Tibial artery (tissue), 4 donors: ENCODE measurements at places on chromosomes 1 and 21.

DNA sequence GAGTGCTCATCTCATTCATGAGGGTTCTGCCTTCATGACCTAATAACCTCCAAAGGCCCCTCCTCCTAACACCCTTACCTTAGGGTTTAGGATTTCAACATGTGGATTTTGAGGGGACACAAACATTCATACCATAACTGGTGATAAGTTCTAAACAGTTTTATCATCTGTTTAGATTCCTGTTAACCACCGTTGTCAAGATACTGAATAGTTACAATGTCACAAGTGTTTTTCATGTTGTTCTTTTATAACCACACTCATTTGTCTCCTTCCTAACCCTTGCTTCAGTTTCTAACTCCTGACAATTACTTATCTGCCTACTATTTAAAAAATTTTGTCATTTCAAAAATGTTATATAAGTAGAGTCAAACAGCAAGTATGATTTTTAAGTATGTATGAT, 86.0 kb downstream of the NCAM2 start:
- no peaks in the 10 kb centered on the region for H3K4me1 ChIP-seq
- H3K4me3 ChIP-seq = no peak overlapping the region
- no peaks in the 10 kb centered on the region for H3K27me3 ChIP-seq

DNA sequence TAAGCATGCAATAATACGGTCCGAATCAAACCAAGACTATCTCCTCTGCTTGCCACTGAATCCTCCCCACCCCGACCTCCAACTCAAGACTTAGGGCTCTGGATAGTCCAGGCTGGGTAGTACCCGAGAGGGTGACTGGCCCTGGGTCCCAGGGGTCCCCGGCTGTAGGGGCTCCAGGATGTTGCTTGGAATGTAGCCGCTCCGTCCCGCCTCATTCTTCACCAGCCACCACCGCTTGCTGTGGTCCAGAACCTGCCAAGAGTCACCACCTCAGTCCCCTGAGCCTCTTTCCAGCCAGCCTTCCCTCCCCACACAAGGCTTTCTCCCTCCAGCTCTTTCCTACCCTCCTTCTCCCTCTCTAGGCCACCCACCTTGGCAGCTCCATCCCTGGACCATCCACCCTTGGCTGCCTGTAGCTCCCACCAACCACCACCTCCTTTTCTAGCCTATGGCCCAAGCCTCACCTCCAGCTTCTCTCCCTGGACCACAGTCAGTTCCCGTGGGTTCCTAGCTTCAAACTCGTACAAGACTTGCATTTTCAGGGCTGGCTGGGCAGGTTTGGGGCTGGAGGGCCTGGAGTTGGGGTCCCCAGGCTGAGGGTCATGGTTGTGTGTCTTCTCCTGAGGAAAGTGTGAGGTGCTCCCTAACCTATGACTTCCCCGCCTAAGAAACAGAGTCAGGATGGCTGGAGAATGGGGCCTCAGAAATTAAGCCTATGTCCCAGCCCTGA, 10.9 kb upstream of the GSTM3 start:
- no peaks in the 10 kb centered on the region for H3K4me1 ChIP-seq
- DNase-seq = no peak
- H3K36me3 ChIP-seq = no peaks in the 10 kb centered on the region
- no peak overlapping the region for H3K27ac ChIP-seq

- no peak for DNase-seq
- no peaks in the 10 kb centered on the region for H3K4me1 ChIP-seq
- no peak overlapping the region for H3K4me3 ChIP-seq
- H3K27ac ChIP-seq = no peak overlapping the region
Observed at GRCh38 chr1:145796753-145797152, 27.1 kb downstream of the RNF115 start.

DNA sequence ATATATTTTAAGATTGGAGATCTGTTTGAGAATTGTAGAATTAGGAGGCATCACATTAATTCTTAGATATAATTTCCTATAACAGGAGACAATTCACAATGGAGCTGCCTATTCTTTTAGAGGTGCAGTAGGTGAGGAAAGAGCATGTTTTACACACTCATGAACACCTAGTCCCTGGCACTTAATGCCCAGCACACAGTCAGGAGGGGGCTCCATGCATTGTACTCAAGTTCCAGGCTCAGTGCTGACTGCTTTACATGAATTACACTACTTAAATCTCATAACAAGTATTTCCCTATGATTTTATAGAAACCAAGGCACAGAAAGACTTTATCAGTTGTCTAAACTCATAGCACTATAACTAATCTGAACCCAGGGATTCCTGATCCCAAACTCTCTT, 360 bp upstream of the GBP3 start:
- peak overlapping the region; percentile 72 for H3K27ac ChIP-seq
- H3K36me3 ChIP-seq = peaks cover 8% of the 10 kb centered on the region
- peaks cover 9% of the 10 kb centered on the region for H3K4me1 ChIP-seq
- DNase-seq = no peak

DNA sequence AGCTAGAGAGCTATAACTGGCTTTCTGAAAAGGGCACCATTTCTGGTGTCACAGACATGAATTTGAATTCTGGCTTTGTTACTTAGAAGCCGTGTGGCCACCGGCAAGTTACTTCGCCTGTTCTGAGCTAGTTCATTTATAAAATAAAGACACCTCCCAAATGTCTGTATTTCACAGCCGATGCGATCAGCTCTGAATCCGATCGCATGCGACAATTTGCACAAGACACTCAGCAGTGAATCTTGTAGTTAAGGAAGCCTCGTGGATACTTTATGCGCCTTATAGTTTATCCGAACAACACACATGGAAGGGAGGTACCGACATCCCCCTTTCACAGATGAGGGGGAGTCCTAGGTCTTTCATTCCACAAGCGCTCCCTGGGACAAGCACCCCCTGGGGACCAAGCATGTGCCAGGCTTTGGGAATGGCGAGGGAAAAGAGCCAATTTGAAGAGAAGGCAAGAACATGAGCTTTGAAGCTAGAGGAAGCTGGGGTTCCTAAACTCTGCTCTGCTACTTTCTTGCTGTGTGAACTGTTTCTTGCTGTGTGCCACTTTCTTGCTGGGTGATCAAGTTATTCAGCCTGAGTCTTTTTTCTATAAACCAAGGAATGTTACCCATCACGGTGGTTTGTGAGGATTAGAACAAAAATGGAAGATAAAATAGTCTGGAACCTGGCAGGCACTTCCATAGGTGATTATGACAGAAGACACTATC, 3.9 kb downstream of the ID3 start:
- peak; percentile 59 for DNase-seq
- H3K36me3 ChIP-seq = peaks cover 25% of the 10 kb centered on the region
- peak overlapping the region; percentile 94 for H3K27ac ChIP-seq
- peaks cover 16% of the 10 kb centered on the region for H3K4me1 ChIP-seq

DNA sequence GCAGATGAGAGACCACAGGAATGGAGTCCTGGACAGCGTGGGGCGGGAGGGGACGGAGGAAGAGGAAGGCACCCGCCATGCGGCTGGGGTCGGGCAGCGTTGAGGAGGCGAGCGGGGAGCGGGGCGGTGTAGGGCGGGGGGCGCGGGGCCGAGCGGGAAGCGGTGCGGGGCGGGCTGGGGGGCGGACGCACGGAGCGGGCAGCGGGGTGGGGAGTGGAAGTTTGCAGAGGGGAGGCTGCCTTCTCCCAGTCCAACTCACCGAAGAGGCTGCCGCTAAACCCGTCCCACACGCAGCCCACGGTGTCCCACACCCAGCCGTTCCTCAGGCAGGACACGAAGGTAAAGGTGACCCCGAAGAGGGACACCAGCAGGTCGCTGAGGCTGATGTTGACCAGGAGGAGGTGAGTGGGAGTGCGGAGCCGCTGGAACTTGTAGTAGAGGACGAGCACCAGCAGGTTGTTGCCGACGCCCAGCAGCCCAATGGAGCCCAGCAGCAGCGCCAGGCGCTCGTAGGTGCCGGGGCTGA, 483 bp downstream of the CHML start:
- no peaks in the 10 kb centered on the region for H3K27me3 ChIP-seq
- peak; percentile 67 for DNase-seq
- peak overlapping the region; percentile 95 for H3K4me3 ChIP-seq
- peak overlapping the region; percentile 87 for H3K27ac ChIP-seq
- H3K4me1 ChIP-seq = no peaks in the 10 kb centered on the region

GRCh38 chr21:45012662-45013259, 61.6 kb upstream of the ADARB1 start:
- H3K27me3 ChIP-seq = no peaks in the 10 kb centered on the region
- H3K4me3 ChIP-seq = no peak overlapping the region
- H3K27ac ChIP-seq = peak overlapping the region; percentile 99
- H3K4me1 ChIP-seq = peaks cover 62% of the 10 kb centered on the region
- DNase-seq = no peak
- H3K36me3 ChIP-seq = no peaks in the 10 kb centered on the region

DNA sequence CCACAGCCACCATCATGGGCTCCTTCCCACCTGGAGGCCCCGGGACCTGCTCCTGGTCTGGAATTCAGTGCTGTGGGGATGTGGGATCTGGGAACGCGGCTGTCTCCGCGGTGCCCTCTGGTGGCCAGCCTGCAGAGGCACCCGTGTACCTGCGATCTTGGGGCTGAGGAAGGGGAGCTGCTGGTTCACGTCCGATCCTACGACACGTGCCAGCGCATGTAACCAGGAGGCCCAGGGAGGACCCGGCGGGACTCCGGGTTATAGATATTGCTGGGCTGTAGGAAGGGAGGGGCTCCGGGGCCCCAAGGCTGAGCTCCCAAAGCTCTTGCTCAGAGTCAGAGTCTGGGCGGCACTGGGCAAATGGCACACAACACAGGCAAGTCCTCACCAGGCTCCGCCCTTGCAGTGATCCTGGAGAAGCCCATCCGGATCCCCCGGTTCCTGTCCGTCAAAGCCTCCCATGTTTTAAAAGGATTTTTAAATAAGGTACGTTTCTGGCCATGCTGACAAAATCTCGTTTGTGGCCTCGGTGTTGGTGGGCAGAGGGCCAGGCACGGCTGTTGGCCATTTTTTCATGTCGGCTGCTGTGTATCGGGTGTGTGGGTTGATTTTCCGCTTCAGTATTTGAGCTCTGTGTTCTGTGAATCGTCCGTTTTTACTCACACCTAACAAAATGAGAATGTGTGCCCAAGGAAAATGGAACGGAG, 20.1 kb downstream of the FAAP20 start:
- H3K4me1 ChIP-seq = peaks cover 12% of the 10 kb centered on the region
- peak; percentile 80 for DNase-seq
- peak overlapping the region; percentile 52 for H3K4me3 ChIP-seq
- no peak overlapping the region for H3K27ac ChIP-seq
- H3K36me3 ChIP-seq = no peaks in the 10 kb centered on the region
- peaks cover 44% of the 10 kb centered on the region for H3K27me3 ChIP-seq

DNA sequence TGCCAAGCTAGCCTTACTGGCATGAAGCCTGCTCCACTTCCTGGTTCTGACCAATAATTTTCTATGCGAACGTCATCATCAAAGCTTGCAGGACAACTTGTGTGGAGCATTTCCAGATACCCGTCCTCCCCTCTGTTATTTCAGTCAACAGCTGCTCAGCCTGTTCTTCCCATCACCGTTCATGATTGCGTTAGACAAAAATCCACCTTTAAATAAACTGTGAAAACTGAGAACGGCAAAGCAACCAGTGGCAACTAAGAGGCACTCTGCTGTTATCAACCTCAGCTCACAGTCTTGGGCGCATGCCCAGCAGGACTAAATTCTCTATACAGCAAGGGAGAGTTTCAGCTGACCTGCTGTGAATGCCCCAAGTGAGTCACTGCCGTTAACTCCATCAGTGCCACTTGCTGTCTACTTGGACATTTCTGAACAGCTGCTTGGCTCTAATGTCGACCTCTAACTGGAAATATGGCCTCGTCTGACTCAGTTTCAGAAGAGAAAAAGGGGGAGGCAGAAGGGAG, 207.4 kb upstream of the RUNX1 start:
- no peaks in the 10 kb centered on the region for H3K4me1 ChIP-seq
- H3K27me3 ChIP-seq = no peaks in the 10 kb centered on the region
- DNase-seq = peak; percentile 68
- peak overlapping the region; percentile 48 for H3K27ac ChIP-seq
- no peaks in the 10 kb centered on the region for H3K36me3 ChIP-seq
- peak overlapping the region; percentile 20 for H3K4me3 ChIP-seq

- no peak for DNase-seq
- H3K4me1 ChIP-seq = no peaks in the 10 kb centered on the region
- H3K27ac ChIP-seq = no peak overlapping the region
- no peak overlapping the region for H3K4me3 ChIP-seq
Observed at GRCh38 chr1:100396651-100397050, 44.3 kb downstream of the CDC14A start.

DNA sequence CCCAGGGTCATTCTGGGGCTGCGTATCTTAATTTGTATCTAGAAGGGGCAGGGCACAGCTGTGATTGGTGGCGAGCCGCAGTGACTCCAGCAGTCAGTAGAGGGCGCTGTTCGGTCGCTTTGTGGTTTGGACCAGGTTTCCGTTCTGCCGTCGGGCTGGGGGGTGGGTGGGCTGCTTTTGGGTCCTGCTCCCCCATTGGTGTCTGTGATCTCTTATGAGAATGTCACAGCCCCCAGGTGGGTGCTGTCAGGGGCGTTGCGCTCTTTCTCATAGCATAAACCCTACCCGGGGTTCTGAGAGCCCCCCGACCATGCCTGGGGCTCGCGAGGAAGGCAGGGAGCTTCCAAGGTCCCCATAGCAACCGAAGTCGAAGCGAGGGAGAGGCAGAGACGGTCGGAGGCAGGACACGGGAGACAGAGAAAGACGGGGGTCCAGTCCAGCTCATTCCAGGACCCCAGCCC, 5.4 kb downstream of the TFF3 start:
- H3K4me1 ChIP-seq = no peaks in the 10 kb centered on the region
- H3K27ac ChIP-seq = no peak overlapping the region
- no peak for DNase-seq
- H3K4me3 ChIP-seq = no peak overlapping the region

DNA sequence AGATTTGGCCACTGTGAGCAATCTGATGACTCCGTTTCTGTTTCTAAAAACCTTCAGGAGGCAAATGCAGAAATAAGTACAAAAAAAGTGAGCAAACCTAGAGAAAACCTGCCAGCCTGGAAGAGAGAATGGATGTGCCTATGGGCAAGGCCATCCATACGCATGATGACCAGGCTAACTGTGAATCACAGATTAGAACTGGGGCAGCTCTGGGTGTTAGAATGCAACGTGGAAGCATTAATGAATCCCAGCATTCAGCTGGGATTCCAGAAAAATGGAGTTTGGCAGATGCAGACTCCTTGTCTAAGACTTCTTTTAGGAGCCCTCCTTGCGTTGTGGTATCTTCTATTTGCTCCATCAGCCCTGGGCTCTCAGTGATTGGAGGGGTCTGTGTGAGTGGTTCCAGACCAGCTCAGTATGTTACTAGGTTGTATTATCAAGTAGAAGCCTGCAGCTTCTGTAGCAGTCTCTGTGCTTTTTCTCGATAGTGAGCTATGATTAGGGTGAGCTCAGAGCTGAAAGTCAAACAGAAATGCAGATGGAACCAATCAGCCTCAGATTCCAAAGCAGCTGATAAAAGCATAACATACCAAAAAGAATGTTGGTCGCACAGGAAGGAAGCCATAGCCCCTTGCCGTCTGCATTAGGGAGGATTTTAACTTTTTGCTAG, 154.0 kb downstream of the PSMG1 start:
- H3K27ac ChIP-seq = no peak overlapping the region
- no peaks in the 10 kb centered on the region for H3K36me3 ChIP-seq
- peaks cover 5% of the 10 kb centered on the region for H3K4me1 ChIP-seq
- no peak overlapping the region for H3K4me3 ChIP-seq
